ENCODE measurements at places on chromosomes 4 and X.

GRCh38 chr4:108700081-108700757, 49.8 kb downstream of the OSTC start:
- DNase-seq: no peak

- no peak for DNase-seq
These were observed 317.3 kb upstream of the F9 start for GRCh38 chrX:139213241-139213709.

- DNase-seq: no peak
These were observed 1018.8 kb upstream of the HS3ST1 start for GRCh38 chr4:12447451-12447850.

- DNase-seq: peak; percentile 51
These were observed 2.3 kb upstream of the UBA1 start for GRCh38 chrX:47191331-47191730.

DNA sequence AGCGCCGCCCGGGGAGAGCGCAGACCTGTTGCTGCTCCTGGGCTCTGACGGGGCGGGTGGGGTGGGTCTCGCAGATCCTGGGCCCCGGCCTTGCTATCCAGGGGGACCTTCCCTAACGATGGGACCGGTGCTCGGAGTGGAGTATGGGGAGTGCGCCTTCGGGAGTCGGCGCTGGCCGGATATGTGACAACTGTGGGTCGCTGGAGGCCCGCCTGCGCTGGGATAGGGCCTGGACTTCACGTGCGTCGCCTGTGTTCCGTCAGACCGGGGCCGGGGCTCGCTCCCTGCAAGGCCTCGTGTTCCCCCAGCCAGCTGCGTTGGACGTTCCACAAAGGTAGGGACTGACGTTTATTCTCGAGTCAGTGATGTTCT, 1.3 kb downstream of the TBL1X start:
- DNase-seq: no peak

GRCh38 chr4:34039766-34040165, 2204.5 kb downstream of the ARAP2 start:
- no peak for DNase-seq

GRCh38 chrX:118212817-118213183, 96.2 kb upstream of the KLHL13 start:
- DNase-seq: no peak

GRCh38 chr4:42555828-42556227, 101.1 kb downstream of the ATP8A1 start:
- no peak for DNase-seq

- DNase-seq: peak; percentile 4
These were observed 40.6 kb downstream of the HADH start for GRCh38 chr4:108030332-108030731.

DNA sequence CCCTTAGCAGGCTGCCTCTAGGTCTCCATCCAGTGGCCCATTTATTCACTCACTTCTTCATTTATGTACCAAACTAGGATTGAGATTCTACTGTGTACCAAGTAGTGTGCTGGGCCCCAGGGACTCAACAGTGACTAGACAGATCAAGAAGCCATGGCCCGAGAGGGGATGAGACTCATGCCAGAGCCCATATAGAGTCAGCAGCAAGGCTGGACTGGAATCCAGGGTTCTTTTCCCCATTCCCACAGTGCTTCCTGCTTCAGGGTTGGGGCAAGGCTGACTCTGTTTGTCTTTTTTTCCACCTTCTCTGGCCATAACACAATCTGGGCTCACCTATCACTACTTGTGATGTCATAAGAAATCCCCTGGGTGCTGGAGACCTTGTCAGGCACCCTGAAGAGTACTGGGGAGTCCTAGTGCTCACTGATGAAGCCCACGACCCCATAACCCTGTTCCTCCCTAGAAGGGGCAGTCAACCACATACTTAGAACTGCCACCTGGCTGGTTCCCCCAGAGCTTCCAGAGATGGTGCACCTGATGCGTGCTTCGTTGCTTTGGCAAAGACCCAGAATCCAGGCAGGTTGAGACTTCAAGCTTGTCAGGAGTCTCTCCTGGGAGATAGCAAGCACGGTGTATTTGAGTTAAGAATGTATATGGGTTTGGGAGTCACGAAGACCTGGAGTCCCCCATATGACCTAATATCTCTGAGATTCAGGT, 6.2 kb downstream of the RTL5 start:
- DNase-seq: peak; percentile 78

DNA sequence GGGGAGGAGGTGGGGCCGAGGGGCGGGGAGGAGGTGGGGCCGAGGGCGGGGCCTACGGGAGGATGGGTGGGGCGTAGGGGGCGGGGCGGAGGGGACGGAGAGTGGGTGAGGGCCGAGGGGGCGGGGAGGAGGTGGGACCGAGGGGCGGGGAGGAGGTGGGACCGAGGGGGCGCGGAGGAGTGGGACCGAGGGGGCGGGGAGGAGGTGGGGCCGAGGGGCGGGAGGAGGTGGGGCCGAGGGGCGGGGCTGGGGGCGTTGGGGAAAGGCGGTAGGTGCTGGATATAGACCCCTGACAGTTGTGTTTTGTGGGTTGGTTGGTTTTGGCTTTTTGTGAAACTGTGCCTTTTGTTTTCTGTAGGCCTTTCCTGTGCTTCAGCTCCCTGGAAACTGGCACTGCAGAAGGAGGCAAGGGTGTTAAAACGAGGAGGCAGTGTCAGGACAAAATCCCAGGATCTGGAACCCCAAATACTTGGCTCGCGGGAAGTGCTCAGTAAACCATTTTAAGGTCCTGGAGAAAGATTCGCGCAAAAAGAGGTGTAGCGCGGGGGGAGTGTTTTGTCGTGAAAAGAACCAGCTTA, 580 bp upstream of the MMGT1 start:
- DNase-seq: peak; percentile 26

- no peak for DNase-seq
These were observed 121.8 kb upstream of the BMPR1B start for GRCh38 chr4:94636004-94636403.

GRCh38 chr4:171448358-171448757, 364.8 kb upstream of the GALNTL6 start:
- DNase-seq: no peak

GRCh38 chr4:179071131-179071530, 1628.9 kb upstream of the AGA start:
- no peak for DNase-seq

DNA sequence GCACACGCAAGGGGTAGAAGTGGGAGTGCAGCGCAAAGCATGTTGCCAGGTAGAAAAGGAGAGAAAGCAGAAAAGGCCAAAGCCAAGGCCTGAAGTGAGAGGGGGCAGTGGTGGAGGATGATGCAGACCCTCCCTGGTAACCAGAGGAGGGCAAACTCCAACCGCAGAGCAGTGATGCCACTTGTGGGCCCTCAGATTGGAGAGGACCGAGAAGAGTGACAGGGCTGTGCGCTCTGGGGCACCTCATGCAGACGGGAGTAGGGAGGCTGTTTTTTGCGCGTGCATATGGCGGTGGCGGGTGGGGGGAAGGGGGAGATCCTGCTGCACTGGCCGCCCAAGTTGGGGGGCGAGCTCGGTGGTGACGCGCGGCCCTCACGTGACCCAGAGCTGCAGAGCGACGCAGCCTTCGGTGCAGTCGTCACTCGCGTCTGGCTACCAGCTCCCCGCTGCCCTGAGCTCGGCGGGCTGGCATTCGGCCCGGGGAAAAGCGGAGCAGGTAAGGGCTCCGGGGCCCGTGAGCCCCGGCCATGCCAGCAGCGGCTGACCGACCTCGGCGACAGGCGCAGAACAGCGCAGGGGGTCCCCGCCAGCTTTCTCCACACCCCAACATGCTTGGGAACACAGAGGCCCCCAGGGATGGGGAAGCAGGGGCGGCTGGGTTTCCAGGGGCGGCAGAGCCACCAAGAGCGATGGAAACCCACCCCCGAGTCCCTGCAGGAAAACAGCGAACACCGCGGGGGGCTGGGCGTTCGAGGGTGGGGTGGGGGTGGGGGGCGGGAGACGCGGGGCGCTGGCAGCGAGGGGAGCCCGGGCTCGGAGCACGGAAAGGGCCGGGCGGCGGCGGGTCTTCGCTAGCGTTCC, at the start of gene BEX3:
BEX3 (plus strand) TSS at position 421 of the 861 bp plus-strand sequence. CDS start 984 bp downstream, outside the sequence.
- peak; percentile 79 for DNase-seq

- no peak for DNase-seq
These were observed 51.2 kb downstream of the GPR50 start for GRCh38 chrX:151227627-151228026.

GRCh38 chr4:77669946-77670590, 64.4 kb downstream of the CXCL13 start:
- no peak for DNase-seq

DNA sequence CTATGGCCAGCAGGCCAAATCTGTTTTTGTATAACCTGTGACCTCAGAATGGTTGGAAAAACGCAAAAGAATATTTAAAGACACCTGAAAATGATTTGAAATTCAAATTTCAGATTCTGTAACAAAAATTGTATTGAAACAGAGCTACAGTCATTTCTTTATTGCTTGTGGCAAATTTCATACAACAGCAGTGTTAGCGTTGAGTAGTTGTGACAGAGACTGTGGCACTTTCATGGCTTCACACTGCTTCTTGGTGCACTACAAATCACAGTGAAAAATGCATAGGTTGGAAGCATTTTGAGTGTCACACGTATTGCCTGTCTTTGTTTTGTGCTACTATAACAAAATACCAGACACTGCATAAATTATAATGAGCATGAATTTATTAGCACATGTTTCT, 12.2 kb upstream of the PARM1 start:
- DNase-seq: no peak

- no peak for DNase-seq
These were observed 291.8 kb downstream of the FBXW7 start for GRCh38 chr4:152243896-152244595.

GRCh38 chr4:48110452-48110978, 23.5 kb downstream of the TXK start:
- DNase-seq: no peak

DNA sequence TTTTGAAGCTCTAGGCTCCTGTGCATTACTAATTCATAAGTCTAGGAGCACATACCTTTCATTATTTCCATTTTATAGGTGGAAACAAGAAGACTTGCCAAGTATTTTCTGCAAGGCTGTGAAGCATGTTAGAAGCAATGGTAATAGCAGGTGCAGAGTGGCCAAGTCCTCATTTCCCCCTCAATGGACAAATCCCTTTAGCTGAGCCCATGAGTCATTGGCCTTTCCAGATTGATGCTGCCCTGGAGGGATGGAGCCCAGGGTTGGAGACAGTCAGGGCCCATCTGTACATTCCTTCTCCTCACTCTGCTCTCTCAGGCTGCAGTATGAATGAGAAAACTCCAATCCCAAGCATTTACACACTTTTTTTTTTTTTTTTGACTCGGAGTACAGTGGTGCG, 6.6 kb downstream of the MGST2 start:
- DNase-seq: no peak

GRCh38 chrX:37424000-37424429, 74.9 kb downstream of the PRRG1 start:
- DNase-seq: no peak

DNA sequence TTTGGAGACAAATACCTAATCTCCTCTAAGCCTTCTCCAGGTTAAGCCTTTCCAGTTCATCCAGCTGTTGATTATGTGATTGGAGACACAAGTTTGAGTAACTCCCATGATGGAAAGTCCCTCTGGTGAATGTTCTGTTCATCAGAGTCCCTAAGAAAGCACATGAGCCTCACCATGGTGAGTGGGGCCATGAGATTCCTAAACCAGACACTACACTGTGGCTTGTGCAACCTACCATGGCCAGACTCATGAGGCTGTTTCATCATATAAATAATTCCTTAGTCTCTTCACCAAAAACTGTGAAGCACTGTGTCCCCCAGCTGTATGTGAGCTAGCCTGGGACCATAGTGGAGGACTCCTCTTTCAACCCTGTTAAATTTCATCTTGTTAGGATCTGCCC, 14.4 kb downstream of the PKD2 start:
- no peak for DNase-seq

- no peak for DNase-seq
These were observed 115.1 kb upstream of the SFRP2 start for GRCh38 chr4:153904011-153904410.

DNA sequence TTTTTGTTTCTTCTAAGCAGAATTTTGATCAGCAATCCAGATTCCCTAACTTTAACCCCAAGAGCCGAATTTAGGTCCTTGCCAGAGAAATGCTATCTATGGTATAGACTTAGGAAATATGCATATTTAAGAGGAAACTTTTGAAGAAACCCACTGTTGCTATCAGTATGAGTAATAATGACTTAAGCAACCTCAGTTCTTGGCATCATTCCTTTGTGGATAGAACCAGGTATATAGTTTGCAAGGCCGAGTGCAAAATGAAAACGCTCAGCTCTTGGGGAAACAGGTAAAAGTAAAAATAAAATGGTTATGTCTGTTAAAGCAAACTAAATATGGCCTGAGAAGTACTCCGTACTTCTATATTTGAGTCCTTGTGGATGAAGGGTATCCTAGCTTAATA, 78.1 kb downstream of the ARSF start:
- no peak for DNase-seq

GRCh38 chr4:61301271-61301670, 101.1 kb downstream of the ADGRL3 start:
- DNase-seq: peak; percentile 59

DNA sequence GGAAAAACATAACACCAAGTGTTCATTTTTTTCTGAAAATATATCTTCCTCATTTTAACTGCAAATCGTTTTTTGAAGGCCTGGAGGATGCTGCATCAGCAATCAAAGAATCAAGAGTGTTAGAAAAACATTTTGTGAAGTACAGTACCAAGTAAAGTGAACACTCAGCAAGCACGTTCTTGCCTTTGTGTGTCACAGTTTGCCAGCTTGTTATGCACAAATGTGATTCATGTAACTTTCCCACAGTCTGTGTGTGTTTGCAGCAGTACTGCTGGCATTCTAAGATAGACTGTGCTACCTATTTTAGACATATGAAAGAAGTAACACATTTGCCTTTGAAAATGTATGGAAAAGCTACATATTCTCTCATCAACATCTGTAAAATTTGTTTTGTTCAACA, 1617.7 kb downstream of the RPA4 start:
- no peak for DNase-seq

DNA sequence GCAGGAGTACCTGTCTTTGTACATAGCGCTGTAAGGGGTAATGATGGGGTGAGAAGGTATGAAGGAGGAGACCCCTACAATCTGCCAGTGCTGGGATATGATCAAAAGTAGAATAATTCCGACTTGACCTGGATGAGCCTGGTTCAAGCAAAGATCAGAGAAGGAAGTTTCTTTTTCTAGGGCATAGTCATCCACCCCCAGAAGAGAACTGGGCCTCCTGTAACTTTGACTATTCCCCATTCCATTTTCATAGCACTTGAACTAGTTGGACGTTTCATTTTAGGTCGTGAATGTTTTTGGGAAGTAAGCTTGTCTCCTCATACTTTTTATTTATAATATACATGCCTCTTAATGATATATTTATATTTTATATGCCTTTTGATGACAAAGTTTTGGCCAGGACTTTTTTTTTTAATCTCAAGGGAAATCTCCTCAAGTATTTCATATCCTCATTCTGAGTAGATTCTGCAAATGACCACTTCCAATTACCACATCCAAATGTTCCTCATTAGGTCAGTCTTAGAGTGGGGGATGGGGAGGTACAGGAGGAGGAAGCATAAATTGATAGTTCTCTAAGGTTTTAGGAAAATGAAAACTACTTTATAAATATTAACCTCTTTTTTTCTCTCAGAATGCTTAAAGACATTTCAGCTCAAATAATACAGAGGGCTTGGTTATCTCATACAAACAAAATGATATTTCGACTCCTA, 3.5 kb downstream of the CXorf58 start:
- no peak for DNase-seq

- no peak for DNase-seq
These were observed 6.8 kb downstream of the AKAP17A start for GRCh38 chrX:1598021-1598875.
